ENCODE measurements at places on chromosomes 12 and 14. TPM values are rescaled to one million over a fixed set of nuclear protein-coding genes. Genes with fewer than 3 reads are reported as not detected.

DNA sequence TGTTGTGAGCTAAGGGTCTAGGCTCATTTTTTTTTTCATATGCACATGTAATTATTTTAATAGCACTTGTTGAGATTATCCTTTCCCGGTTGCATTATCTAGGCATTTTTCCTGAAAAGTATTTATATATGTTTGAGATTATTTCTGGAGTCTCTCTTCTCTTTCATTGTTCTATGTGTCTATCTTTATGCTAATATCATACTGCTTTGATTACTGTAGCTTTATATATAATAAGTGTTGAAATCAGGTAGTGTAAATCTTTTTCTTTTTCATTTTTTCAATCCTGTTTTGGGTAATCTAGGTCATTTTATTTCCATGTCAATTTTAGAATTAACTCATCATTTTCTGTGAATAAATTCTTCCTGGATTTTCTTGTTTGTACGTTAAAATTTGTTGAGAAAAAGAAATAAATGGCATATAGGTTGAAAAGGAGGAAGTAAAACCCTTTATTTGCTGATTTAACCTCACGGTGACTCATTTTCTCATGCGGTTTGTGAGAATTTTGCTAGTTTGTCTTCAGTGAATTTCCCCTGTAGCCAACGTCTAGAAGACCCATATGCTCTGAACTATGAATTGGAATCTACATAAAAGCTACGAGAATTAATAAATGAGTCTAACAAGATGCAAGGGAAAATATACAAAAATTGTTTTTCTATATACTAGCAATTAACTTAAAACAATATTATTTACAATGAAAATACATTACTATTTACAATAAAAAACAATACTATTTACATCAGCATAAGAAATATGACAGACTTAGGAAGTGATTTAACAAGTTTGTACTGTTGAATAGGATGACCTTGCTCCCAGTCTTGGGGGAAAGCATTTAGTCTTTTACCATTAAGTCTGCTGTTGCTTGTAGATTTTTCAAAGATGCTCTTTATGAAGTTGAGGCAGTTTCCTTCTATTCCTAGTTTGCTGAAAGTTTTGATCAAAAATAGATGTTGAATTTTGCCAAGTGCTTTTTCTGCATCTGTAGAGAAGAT is 105.0 kb downstream of the SNAPC1 start:
- DNase-seq: no peak

GRCh38 chr14:77474479-77475177 is 16.7 kb downstream of the AHSA1 start:
- no peak for DNase-seq

- no peak for DNase-seq
Observed at GRCh38 chr12:83985084-83985483, 927.5 kb downstream of the SLC6A15 start.

DNA sequence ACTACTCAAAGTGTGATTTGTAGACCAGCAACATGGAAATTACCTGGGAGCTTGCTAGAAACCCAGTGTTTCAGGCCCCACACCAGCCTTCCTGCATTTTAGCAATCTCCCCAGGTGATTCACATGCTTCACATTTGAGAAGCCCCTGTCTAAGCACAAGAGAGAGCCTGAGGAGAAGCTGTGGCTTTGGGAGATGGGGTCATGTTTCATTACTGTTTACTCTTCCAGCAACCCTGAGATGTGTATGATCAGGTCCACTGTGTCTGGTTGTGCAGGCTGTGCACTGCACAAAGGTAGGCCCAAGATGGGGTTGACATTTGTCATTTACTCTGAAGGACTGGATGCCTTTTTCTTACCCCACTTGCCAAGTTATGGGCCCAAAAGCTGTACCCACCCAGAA is 190.1 kb downstream of the SLC41A2 start:
- DNase-seq: no peak

DNA sequence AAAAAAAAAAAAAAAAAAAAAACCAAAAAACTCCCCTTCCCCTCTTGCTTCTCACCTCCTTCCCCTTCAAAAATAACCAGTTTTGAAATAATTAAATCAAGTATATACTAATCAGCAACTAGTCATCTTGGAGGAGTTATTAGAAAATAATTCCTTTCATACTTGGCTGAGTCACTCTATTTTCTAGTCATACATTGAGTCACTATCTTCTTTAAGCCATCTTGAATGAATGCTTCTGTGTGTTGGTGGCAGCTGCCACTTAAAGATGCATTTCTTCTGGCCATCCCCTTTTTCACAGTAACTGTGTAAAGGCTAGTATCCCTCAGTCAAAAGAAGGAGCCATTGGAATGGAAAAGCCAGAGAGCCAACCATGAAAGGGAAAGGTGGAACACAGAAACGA is 84.2 kb upstream of the TMEM263 start:
- no peak for DNase-seq

DNA sequence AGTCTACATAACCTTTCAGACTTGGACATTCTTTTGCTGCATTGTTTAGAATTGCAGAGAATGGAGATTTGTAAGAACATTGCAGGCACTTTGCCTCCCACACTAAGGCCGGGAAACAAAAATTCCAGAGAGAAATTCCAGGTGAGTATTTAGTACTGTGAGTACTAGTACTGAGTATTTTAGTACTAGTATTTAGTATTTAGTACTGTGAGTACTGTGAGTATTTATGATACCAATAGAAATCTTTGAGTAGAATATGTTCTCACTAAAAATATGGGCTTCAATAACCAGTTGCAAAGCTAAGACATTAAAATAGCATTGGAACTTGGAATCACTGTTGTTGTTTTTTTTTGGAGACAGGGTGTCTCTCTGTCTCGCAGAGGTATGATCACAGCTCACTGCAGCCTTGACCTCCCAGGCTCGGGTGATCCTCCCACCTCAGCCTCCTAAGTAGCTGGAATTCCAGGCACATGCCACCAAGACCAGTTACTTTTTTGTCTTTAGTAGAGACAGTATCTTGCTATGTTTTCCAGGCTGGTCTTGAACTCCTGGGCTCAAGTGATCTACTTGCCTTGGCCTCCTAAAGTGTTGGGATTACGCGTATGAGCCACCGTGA is 5.3 kb upstream of the HAUS4 start:
- no peak for DNase-seq

GRCh38 chr12:44063671-44064070 is 227.8 kb downstream of the TMEM117 start:
- no peak for DNase-seq

DPPA3 gene
- total RNA-seq: not detected

All from ovary (tissue), 10 donors.